GM12864 (cell line): ENCODE measurements at places on chromosomes 16 and 17.

- no peak for DNase-seq
Observed at GRCh38 chr17:8846768-8847211, 20.7 kb downstream of the PIK3R6 start.

- DNase-seq, result no peak
Observed at GRCh38 chr17:42422412-42422957, 571 bp downstream of the CAVIN1 start.

DNA sequence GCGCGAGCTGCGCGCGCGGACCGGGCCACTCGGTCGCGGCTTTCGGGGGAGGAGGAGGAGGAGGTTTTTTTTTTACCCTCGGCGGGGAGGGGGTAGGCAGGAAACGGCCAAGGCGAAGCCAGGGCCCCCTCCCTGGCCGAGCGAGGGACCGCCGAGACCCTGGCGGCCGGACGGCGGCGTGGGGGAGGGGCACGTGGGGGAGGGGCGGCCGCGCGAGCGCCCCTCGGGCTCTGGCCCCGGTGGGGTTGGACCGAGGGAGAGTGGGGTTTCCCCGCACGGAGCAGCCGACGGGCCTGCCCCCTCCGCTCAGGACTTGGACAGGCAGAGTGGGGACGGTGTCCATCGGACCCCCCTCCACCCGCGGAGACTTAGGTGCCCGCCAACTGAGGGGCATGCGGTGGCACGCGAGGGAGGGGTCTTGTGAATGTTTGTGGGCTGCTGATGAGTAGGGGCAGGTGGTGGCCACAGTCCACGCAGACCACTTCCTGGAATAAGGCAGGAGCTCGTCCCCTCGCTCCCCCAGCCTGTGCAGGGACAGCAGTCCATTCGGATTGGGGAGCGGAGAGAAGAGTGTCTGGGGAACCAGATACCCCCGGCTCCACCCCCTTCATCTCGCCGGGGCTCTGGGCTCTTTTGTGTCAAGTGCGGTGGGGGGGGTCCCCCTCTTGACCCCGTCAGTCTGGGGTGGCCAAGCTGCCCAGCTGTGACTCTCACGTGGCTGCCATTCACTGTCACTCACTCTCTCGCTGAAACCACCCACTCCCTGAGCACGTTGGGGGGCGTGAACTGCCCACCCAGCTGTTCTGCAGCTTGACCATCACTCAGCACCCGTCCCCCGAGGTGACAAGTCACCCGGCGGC, 3.0 kb upstream of the CHD3 start:
- no peak for DNase-seq

DNA sequence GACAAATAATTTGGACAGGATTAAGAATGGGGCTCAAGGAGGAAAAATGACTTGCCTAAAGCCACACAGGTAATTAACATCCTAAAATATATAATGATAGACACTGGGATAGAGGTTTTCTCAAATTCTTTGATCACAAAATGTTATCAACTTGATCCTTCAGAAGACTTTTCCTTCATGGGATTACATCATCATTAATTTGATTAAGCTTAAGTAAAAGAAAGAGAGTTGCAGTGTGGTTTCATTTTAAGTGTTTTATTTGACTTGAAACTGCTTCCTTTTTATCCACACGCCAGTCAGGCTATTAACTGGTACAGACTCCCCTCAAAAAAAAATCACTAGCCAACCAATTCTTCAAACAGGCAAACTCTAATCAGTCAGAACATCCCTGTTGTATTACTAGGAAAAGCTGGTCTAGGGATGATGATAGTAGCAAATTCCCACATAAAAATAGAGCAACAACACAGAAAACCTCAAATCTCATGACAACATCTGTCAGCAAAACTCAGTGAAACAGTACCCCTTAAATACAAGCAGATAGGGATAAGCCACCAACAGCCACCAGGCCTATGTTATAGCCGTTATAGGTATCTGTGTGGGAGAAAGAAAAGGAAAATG, 32.5 kb downstream of the AKAP10 start:
- no peak for DNase-seq

DNA sequence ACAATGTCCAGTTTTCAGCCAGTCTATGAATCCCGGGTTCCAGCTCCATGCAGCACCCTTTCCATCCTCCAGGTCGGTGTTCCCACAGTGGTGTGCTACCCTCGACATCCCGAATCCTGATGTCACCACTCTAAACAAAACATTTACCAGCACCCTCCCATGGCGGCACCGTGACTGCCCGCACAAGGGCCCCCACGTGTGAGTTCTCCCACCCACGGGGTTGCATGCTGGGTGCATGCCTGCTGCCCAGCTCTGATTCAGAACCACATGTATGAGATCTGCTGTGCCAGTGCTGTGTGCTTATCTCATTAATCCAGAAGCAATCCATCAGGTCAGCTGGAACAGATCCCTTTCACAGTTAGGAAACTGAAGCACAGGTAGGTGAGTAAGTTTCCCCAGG, 57.4 kb downstream of the C16orf78 start:
- DNase-seq, result no peak
